ENCODE measurements at places on chromosomes 6 and 20.

DNA sequence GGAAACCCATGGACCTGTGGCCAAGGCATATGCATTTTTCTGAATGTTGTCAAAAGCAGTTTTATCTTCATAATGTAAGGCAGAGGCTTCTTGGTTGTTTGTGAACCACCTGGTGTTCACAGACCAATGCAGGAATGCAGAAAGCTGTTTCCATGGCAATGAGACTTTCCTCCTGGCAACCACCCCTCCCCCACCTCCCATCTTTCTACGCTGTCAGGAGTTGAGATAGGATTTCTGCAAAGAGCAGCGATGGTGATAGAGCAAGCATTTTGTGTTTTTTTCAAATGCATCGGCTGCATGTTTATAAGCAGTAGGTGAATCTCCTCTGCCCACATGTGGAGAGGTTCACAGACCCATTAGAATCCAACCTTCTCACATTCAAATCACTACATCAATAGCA is 114.1 kb upstream of the SMLR1 start:
- DNase-seq, result no peak

- DNase-seq, result no peak
These were observed 156.1 kb upstream of the LRFN2 start for GRCh38 chr6:40743226-40743625.

DNA sequence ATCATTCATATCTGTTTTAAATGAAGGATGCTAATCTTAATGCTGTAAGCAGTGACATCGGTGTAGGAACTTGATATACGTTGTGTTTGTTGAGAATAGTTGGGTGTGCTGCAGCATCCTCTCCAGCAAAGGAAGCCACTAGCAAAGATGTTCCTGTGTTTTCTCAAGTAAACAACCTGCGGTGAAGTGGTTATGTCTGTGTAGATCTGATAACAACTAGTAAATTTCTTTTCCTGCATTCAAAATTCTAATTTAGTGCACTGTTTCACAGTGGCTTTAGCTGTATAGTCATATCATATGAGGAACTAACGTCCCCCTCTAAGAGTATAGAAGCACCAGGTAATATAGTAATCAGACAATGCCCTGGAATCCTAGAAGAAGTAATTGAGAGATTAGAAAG is 38.7 kb downstream of the NCOA7 start:
- DNase-seq, result no peak

GRCh38 chr6:144417681-144418080 is 132.5 kb downstream of the UTRN start:
- DNase-seq, result no peak

DNA sequence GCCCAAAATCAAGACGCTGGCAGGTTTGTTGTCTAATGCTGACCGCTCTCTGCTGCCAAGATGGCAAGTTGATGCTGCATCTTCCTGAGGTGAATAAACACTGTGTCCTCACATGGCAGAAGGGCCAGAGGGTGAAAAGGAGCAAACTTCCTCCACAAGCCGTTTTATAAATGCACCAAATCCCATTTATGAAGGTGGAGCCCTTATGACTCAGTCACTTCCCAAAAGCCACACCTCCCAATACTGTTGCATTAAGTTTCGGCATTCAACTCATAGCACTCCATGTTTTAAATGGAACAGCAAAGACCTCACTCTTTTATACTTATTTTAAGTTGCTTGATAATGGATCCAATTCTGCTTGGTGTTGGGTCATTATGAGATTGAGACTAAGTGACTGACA is 316.6 kb downstream of the RFPL4B start:
- no peak for DNase-seq

GRCh38 chr6:30570740-30571074 is 535 bp upstream of the ABCF1 start:
- DNase-seq, result no peak

DNA sequence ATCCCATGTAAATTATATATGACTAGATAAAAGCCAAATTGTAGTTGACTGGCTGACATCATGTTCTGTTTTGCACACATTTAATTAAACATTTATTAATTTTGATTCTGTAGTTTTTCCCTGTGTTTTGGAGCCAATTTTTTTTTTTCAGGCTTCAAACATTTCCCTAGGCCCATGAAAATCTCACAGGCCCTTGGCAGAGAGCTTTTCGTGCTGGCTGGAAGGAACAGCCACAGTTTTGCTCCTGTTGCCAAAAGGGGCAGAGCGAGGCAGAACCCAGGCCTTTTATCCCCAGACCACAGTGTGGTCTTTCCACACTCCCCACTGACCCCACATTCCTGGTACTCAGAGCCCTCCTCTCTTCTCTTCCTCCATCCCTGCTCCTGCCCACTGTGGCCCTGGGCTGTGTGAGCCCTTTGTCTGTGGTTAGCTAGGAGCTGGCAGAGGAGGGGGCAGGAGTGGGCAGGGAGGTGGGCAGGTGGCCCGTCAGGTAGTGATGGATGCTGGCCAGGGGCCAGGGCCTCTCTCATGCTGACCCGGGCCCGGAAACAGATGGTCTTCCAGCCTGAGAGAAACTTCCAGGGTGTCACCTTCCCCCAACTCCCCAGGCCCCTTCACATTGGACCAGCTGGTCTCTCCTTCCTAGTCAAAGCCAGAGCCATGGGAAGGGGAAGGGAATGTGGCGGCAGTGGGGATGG is 19.4 kb upstream of the CCM2L start:
- DNase-seq, result no peak

- no peak for DNase-seq
These were observed 98.2 kb upstream of the NAA20 start for GRCh38 chr20:19918965-19919329.

DNA sequence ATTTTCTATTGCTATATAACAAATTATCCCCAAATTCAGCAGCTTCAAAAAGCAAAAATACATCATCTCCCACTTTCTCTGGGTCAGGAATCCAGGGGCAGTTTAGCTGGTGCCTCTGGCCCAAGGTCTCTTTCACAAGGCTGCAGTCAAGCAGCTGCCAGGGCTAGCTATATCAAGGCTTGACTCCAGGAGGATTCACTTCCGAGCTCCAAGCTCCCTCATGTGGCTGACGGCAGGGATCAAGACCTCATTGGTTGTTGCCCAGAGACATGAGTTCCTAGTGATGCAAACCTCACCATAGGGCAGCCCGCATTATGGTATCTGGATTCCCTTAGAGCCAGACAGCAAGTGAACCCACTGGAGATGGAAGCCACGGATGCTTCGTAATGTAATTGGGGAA is 1.3 kb upstream of the VNN1 start:
- peak; percentile 75 for DNase-seq

DNA sequence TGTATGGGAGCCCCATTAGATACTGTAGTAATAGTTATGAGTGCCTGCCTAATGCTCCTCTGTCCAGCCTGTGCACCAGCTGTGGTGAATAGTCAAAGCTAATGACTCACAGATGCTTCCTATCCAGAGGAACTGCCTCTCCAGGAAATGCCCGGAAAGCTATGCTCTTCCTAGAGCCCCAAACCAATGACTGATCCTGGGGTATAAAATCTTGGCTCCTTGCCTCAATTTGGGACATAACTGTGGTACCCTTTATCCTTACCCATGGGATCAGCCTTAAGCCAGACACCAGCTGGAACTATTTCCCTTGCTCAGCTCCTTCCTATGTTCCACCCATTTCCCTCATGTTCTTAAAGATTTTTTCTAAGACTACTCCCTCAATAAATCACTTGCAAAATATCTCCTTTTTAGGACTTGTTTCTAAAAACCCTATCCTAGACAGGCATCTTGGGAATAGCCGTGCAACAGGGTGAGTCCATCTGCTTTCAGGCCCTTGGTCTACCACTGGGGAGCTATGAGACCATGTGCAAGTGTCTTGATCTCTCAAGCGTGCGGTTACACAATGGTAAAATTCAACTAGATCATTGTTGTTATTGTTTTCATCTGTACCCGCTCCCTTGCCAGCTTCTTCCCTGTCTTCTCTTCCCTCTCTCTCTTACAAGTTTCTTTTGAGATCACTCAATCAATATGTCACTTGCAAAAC is 283.7 kb downstream of the BTBD3 start:
- DNase-seq, result no peak

DNA sequence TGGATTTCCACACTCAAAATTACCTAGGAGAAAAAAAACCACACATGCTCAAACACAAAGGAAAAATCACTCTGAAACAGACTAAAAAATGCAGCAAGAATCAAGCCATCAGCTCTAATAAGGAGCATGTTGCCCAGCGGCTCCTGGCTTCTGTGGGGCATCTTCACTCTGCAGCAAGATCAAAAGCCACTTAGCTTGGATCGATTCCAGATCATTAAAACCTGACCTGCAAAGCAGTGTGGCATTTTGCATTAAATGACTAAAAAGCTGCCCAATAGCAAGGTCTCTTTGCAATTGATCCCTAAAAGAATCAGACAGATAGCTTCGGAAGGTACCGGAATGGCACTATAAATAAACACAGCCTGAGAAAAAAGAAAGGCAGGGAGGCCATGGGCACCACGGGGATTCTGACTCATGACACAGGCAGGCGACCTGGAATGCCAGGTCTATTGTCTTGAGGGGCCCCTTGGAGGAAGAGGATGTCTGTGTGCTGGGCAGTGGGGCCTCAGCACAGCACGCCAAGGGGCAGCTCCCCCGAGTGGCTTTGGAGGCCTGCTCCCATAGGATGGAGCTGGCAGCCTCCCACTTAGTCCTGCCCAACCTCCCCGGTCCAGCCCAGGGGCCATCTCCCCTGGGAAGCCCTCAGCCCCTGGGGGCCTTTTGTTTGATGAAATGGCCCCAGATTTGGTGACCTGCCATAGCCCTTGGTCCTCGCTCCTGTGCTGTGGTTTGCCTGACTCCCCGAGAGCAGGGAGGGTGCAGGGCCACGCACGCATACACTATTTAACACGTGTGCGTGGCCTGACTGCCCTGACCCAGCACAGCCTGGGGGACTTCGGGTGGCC is 7.6 kb downstream of the LEMD2 start:
- DNase-seq, result no peak

DNA sequence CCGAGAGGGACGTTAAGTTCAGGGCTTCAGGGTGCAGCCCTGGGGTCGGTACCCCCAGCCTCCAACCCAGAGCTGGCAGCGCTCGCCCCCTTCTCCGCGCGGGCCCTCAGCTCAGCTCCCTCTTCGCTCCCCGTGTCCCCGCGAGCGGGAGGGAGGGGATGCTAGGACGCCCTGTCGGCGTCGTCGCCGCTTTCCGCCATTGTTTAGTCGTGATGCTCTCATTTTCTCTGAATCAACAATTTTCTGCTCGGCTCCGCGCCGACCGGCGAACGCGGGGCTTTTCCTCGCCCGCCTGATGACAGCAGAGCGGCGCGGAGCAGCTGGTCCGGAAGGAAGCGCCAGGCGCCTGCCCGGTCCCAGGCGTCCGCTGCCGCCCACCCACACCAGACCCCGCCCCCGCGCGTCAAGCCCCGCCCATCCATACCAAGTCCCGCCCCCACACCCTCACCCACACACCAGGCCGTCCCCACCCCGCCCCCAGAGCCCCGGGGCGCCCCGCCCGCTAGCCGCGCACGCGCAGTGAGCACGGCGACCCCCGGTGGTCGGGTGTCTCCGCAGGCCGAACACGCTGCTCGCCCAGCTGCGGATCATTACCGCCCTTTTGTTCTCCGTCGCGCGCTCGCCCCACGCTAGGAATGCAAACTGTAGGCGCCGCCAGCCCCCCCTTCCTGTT is 50.1 kb upstream of the SLC32A1 start:
- DNase-seq, result peak; percentile 75

DNA sequence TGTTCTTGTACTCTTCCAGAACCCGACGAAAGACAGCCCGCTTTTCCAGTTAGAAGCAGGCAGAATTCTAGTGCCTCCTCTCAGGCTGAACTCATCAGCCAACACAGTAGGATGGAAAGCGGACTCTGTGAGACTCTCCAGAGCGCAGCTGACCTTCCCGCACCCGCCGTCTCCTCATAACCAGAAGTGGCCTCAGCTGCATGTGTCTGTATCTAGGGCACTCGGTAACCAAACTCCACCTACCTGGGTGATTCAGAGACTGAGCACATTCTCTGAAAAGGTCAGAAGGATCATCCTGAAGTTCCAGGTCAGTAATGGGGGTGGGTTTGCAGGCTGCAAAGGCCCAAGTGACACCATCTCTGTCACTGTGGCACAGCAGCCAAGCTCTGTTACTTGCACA is 66.7 kb upstream of the NFATC2 start:
- DNase-seq, result no peak

Measured in globus pallidus (tissue), 1 donor.